D721Med (cell line): ENCODE measurements at places on chromosomes 12 and 14.

DNA sequence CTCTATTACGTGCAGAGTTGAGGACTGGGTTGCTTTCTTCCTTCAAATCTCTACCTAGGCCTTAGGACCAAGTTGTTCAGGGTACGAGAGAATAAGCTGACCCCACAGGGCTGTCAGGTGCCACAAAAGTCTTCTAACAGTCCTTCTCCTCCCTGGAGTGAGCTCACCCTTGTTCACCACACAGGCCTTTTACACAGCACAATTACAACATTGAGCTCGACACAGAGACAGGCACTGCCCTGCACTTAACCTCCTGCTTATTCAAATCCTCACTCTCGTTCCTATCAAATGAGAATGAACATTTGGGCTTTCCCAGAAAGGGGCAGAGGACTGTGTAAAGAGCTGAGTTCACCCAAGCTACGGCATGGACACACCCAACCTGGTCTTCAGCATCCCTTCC, 2.4 kb downstream of the GALNT6 start:
- DNase-seq: no peak

DNA sequence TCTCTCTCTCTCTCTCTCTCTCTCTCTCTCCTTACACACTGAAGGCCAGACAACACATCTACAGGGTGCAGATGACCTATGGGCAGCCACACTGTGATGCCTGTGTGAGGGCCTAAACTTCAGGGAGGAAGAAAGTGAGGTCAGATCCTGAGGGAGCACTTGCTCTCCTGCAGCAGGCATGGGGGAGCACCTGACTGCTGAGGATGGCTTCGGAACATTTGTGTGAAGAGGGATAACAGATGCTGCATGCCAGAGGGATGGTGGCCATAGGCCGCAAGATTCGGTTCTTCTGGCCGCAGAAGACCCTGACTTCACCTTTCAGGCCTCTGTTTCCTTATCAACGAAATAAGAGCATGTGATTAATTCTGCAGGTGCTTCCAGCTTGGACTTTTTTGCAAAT, 11.7 kb upstream of the SERPINA11 start:
- no peak for DNase-seq

GRCh38 chr12:121791671-121792551, 1.6 kb downstream of the RHOF start:
- no peak for DNase-seq

- DNase-seq: no peak
Measured at GRCh38 chr14:79581912-79582576, 629.3 kb downstream of the DIO2 start.

DNA sequence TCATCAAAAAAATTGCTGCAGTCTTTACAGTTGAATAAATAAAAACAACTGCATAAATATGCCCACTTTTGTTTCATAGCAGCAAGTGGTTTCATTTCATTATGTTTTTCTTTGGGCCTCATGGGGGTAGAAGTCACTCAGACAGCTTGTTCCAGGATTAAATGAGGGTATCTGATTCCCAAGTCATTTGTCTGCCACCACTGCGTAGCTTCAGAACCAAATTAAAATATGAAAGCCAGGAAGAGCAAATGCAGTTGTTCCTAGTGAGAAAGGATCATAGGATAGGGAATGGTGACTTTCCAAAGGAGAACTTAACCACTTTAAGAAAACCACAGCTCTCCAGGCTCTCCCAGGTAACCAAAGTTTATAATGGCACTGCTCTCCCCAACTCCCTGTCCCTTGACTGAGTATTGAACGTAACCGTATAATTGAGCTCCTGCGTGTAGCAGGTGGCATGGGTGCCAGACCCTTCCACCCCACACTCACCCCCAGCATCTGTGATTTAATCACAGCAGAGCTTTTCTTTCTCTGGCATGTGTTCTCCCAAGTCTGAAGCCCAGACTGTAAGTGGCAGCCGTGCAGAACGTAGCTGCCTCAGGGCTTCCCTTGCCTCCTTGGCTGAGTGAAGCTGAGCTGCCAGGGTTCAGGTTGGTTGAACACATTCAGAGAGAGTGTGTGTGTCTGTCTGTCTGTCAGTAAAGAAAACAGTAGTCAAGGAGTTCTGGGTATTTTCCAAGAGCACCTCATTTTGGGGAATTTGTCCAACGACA, 11.3 kb upstream of the KCNH3 start:
- no peak for DNase-seq
